ENCODE measurements at places on chromosomes 4 and X.

GRCh38 chrX:51893931-51894696, 691 bp downstream of the MAGED1 start:
- DNase-seq: no peak

DNA sequence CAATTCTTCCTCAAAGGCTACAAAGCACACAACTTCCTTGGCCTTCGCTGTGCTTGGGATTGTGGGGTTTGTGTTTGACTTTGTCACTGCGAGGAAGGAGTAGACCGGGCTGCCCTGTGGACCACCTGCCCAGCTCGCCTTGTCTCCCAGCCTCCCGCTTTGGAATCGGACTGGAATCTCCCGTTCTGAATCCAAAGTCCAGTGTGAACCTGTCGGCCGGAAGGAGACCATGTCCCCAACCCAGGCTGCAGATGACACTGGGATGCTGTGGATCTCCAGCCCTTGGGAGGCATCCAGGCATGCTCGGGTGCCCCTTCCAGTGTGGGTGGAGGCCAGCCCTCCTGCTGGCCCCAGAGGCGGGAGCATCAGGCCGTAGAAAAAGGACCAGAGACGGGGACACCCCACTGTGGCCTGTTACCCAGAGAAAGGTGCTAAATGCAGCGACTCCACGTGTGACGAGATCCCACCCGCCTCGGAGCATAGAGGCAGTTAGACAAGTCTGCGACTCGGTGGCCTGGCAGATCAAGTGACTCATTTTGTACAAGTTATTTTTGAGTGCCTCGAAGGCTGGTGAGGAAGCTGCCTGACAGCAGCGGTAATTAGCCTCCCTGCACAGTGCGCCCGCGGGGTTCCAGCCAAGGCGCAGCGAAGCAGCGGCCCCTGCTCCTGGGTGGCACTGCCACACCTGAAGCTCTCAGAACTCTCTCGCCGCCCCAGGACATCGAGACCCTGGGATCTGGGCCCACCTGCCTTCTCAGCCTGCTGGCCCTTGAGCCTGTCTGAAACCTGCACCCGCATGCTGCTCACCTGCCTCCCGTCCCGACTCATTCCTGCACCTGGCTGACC, 57.5 kb downstream of the ADRA2C start:
- DNase-seq: no peak

DNA sequence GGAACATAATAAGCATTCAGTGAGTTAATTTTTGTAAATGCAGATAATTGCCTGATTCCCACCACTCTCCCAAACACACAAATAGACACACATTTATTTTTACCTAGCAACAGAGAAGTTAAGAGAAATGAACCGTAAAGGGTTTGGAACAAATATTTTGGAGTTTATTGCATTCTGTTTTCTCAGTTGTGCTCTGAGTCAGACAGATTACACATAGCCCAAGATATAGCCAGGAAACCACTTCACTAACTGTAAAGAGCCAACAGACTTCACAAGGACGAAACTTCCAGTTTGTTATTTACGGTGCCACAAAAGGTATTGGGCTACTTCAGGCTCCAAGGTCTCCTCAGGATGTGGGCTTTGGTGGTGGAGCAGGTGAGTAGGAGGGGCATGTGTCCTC, 217.0 kb downstream of the BMPR1B start:
- no peak for DNase-seq

DNA sequence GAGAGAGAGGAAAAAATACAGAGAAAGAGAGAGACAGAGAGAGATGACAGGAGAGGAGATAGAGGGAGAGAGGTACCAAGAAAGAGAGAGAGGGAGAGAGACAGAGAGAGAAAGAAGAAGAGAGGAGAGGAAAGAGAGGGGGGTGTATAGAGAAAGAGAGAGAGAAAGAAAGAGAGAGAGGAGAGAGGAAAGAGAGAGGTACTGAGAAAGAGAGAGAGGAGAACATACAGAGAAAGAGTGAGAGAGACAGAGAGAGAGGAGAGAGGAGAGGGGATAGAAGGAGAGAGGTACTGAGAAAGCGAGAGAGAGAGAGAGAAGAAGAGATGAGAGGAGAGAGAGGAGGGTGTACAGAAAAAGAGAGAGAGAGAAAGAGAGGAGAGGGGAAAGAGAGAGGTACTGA, 269.4 kb downstream of the CRLF2 start:
- DNase-seq: no peak

- no peak for DNase-seq
These were observed 53.6 kb downstream of the MBNL3 start for GRCh38 chrX:132435222-132435621.

GRCh38 chr4:114780205-114780604, 181.6 kb downstream of the UGT8 start:
- no peak for DNase-seq

DNA sequence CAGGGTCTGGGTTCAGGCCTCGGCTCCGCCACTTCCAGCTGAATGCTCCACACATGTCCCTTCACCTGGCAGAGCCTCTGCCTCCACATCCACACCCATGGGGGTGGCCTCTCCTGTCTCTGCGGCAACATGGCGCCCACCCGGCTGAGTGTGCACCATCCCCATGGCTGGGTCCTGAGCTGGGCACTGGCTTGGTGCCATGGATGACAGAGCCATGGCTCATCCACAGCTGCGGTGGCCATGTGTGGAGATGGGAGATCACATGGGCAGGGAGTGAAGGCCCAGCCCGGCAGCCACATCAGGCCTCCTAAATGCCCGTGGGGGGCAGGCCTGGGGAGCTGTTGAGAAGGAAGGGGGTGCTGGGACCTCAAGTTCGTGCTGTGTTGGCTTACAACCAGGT, 213.7 kb downstream of the AFAP1 start:
- DNase-seq: no peak

DNA sequence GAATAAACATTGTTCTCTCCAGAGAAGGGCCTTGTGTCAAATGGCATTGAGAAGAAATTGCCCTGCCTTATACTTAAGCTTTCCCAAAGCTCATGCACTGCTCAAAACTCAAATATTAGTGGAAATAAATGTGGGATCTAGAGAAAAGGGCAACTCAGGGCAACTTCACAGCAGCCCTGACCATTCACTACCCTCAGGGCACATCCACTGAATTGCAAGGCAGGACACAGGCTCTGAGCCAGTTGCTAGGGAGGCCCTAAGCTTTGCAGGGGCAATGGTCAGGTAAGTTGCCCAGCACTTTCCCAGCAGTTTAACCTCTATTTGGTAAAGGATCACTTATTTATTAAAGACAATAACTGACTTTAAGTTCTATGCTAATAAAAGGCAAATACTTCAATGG, 255.3 kb upstream of the TEX13A start:
- no peak for DNase-seq

DNA sequence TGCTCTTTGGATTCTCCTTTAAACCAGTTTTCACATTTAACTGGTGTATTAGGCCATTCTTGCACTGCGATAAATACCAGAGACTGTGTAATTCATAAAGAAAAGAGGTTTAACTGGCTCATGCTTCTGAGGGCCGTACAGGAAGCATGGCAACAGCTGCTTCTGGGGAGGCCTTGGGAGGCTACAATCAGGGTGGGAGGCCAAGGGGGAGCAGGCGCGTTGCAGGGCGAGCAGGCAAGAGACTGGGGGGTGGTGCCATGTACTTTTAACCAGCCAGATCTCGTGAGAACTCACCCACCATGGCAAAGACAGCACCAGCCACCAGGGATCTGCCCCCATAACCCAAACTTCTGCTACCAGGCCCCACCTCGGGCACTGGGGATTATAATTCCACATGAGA, 38.1 kb downstream of the RNF212 start:
- DNase-seq: no peak

GRCh38 chr4:2062808-2063524, 3.8 kb downstream of the NAT8L start:
- DNase-seq: no peak

GRCh38 chrX:20515841-20516461, 249.2 kb upstream of the RPS6KA3 start:
- DNase-seq: no peak

DNA sequence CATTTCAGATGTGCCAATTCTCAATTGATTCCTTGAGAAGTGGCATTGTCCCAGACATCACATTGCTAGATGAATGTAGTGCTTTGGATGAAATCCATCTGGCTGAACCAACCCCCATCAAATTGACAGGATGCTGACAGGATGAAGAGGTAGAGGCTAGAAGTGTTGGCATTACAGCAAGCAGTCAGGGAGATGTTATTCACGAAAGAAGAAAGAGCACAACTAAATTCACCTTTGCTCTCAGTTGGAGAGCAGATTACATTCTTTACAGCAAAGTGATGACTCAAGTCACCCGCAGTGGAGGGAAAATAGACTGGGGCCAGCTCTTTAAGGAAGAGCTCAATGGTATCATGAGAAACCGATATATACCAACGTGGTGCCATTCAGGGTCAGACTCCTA, 259.6 kb downstream of the C4orf33 start:
- no peak for DNase-seq

GRCh38 chr4:52377563-52377962, 281.5 kb downstream of the USP46 start:
- DNase-seq: no peak

DNA sequence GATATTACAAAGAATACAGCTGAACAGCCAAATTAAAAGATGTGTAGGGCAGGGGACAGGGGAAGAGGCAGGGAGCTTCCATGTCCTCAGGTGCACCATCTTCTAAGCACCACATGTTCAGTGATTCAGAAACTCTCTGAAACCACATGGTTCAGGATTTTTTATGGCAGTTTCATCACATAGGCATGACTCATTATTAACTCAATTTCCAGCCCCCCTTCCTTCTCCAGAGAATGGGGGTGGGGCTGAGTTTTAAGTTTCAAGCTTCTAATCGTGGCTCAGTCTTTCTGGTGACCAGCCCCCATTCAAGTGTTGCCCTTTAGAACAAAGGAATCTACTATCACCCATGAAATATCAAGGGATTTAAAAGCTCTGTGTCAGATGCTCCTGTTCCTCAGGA, 317.8 kb upstream of the GALNT7 start:
- no peak for DNase-seq

DNA sequence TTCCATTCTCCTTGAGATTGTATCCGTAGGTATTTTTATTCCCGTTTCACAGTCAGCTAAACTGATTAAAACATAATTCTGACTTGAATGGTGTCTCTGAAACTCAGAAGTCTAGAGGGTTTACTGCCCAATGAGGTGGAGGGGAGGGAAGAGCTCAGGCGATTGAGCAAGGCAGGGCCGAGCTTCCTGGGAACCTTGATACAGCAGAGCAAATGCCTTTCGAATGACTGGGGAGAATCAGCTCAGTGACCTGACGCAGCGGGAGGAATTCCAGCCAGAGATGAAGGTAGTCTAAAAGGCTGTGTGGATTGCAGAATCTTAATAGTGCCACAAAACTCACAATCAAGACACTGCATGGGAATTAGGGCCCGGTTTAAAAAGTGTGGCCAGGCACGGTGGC, 233.6 kb downstream of the EVC2 start:
- no peak for DNase-seq
